ENCODE measurements at places on chromosomes 6 and 20. TPM values are rescaled to one million over a fixed set of nuclear protein-coding genes. Genes with fewer than 3 reads are reported as not detected.

FOXF2 gene
- 8.1 TPM for total RNA-seq

MARCKS gene
- 63.4 TPM for total RNA-seq

C4B gene
- total RNA-seq: 90.1 TPM

DZANK1 gene
- 12.6 TPM for total RNA-seq

SLC44A4 gene
- total RNA-seq: 47.1 TPM

RIPPLY2 gene
- total RNA-seq: not detected

AK9 gene
- total RNA-seq: 43.1 TPM

GRCh38 chr6:166939345-166939744, 17.0 kb downstream of the RNASET2 start:
- no peaks in the 10 kb centered on the region for H3K27me3 ChIP-seq
- peaks cover 11% of the 10 kb centered on the region for H3K36me3 ChIP-seq
- no peaks in the 10 kb centered on the region for H3K4me1 ChIP-seq
- no peak overlapping the region for H3K27ac ChIP-seq

- H3K27me3 ChIP-seq: no peaks in the 10 kb centered on the region
- H3K4me3 ChIP-seq: no peak overlapping the region
- no peaks in the 10 kb centered on the region for H3K36me3 ChIP-seq
- DNase-seq: no peak
- H3K4me1 ChIP-seq: no peaks in the 10 kb centered on the region
- H3K27ac ChIP-seq: no peak overlapping the region
Observed at GRCh38 chr20:20289331-20289730, 78.6 kb upstream of the INSM1 start.

DNA sequence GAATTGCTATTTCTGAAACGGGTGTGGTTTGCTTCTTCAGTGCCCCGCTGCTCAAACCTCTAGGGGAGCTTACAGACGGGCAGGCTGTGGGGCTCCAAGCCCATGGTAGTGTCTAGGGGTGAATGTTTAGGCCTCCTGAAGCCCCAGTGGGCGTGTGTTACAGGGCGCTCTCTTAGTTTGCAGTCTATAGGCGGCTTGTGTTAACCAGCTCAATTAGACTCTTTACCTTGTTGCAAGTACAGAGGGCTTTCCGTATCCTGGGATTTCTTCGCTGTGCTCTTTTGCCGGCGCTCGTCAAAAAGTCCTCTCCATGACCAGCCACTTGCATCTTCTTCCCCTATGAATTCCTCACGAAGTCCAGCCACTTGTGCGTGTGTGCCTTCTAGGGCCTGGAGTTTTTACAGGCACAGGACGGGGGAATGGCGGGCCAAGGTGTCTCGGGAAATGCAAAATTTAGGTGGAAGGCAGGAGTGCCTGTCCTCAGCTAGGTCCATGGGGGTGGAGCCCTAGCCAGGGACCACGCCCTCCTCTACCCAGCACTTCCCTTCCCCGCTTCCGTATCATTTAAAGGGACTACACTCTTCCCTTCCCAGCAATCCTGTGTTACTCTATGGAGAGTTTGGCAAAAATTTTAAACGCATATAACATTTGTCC, 94.5 kb downstream of the HTR1B start:
- H3K4me3 ChIP-seq: peak overlapping the region; percentile 49
- no peaks in the 10 kb centered on the region for H3K27me3 ChIP-seq
- no peak for DNase-seq

GRCh38 chr20:54335299-54335698, 127.4 kb downstream of the PFDN4 start:
- H3K27me3 ChIP-seq: no peaks in the 10 kb centered on the region
- no peaks in the 10 kb centered on the region for H3K36me3 ChIP-seq
- no peak for DNase-seq
- H3K27ac ChIP-seq: no peak overlapping the region
- no peaks in the 10 kb centered on the region for H3K4me1 ChIP-seq

DNA sequence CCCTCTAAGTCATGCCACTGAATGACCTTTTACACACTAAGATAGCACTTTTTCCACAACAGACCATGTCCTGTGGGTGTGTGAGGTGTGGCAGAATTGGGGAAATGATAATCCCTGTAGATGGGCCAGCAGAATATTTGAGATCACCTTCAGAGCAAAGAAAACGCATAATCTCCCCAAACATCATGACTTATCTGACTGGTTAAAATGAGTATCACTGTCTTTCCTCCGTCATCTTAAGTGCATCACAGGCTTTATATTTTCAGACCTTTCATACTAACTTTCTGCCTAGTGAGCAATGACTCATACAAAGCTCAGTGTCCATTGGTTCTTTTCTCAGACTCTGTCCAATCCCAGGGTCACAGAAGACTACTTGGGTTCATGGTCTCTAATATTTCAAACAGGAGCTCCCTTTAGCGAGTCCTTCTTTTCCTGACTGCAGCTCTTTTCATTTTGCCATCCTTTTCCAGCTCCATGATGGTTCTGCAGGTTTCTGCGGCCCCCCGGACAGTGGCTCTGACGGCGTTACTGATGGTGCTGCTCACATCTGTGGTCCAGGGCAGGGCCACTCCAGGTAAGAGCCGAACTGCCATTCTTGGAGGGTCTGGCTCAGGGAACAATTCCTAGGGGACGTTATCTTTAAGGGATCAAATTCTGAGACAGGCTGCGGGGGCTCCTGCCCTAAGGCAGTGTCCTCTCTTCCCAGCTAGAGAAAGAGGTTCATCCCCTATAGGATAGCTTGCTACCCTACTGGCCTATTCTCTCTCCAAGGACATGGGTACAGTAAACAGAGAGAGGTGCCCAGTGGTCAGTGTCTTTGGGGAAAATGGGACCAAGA, at the start of gene HLA-DPB1:
Gene HLA-DPB1 (plus strand): TSS at position 423 of the 838 bp plus-strand sequence. CDS start 52 bp downstream, at position 475.
- H3K4me1 ChIP-seq: peaks cover 16% of the 10 kb centered on the region
- no peaks in the 10 kb centered on the region for H3K27me3 ChIP-seq
- H3K4me3 ChIP-seq: peak within 1 kb of the TSS; percentile 56
- peak within 1 kb of the TSS; percentile 89 for H3K27ac ChIP-seq

DNA sequence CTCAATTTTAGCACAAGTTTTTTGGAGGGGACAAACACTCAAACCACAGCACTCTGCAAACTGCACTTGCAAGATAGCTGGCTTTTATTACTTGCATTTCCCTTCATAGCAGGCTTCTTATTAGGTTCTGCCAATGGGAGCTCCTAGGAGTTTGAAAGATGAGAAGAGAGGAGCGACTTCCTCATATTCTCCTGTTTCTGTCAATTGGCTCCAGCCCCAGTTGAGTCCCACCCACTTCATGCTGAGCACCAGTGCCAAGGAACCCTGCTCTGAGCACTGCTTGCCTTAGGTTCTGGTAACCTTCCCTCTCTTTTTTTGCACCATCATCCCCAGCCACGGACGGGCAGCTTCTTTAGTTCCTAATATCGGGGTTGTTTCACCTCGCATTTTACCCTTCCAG, 67.9 kb downstream of the PSMB1 start:
- H3K4me1 ChIP-seq: peaks cover 3% of the 10 kb centered on the region
- H3K36me3 ChIP-seq: no peaks in the 10 kb centered on the region
- no peaks in the 10 kb centered on the region for H3K27me3 ChIP-seq
- no peak overlapping the region for H3K27ac ChIP-seq
- no peak overlapping the region for H3K4me3 ChIP-seq

GRCh38 chr6:71665931-71666330, 220.4 kb upstream of the RIMS1 start:
- H3K4me3 ChIP-seq: no peak overlapping the region
- no peak for DNase-seq
- no peaks in the 10 kb centered on the region for H3K36me3 ChIP-seq
- H3K4me1 ChIP-seq: no peaks in the 10 kb centered on the region
- no peak overlapping the region for H3K27ac ChIP-seq

DNA sequence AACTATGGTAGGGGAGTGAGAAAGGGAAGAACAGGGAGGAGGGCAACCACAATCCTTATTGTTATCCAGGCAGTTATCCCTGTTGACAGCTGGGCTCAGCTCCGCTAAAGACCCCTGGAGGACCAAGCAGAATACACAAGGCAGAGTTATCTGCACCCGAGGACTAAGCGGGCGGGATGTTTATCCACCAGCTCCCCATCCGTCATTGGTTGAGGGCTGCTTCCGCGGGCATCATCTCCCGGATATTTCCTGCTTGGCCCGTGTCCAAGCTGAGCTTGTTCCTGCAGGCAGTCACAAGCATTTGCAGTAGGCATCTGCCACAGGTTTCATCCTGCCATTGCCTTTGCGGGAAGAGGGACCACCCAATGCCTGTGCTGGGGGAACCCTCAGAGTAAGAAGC, 102.1 kb downstream of the DLGAP4 start:
- no peaks in the 10 kb centered on the region for H3K4me1 ChIP-seq
- H3K27me3 ChIP-seq: no peaks in the 10 kb centered on the region
- H3K27ac ChIP-seq: no peak overlapping the region
- H3K36me3 ChIP-seq: no peaks in the 10 kb centered on the region
- DNase-seq: no peak

DNA sequence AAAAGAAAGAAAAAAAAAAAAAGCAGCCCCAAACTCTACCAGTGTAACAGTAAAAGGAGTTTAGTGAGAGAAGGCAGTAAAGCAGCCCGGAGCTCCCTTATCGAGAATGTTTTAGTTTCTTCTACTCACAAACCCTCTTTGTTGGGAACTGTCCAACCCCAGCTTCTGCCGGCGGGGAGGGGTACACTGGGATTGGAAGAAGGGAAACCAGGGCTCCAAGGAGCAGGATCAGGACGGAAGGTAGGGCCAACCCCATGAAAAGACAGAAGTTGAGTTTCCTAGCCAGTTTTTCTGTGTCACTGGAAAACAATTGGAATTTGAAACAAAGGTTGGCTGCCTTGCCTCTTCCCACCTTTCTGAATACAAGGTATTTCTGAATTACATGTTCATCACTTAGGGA, 66.0 kb downstream of the KIZ start:
- no peaks in the 10 kb centered on the region for H3K27me3 ChIP-seq
- DNase-seq: no peak
- no peak overlapping the region for H3K27ac ChIP-seq
- no peaks in the 10 kb centered on the region for H3K36me3 ChIP-seq
- H3K4me1 ChIP-seq: no peaks in the 10 kb centered on the region

DNA sequence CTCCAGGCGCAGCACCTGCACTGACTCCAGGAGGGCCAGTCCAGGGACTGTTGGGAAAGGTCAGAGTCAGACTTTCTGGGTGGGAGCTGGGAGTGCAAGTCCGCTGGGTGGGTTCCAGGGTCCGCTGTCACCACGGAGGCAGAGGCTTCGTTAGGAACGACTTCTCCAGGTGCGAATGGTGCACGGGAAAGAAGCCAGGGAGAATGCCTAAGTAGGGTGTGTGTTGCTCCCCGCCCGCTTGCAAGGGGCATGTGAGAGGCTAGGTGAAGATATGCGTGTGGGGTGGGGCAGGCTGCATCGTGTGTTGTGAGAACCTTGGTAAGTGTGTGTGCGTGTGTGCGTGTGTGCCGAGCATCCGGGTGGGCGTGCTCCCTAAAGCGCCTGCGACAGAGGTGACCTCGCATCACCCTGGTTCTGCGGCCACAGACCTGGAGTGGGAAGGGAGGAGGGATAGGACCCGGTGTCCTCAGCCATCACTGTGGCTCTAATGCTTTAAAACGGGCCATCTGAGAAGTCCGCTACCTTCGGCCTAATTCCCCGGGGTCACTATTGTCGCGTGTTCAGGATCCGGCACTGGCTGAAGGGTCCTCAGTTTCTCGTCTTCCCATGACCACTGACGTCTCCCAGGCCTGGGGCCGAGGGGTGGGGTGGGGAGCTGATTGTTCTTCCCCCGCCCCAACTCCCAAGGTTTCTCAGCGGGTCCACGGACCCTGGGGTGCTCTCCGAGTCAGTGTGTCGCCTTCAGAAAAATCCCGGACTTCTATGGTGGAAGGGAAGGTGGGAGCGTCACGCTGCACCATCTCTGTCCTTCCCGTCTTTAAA, 6.1 kb downstream of the SLC32A1 start:
- H3K27ac ChIP-seq: no peak overlapping the region
- DNase-seq: no peak
- H3K4me1 ChIP-seq: peaks cover 56% of the 10 kb centered on the region

DNA sequence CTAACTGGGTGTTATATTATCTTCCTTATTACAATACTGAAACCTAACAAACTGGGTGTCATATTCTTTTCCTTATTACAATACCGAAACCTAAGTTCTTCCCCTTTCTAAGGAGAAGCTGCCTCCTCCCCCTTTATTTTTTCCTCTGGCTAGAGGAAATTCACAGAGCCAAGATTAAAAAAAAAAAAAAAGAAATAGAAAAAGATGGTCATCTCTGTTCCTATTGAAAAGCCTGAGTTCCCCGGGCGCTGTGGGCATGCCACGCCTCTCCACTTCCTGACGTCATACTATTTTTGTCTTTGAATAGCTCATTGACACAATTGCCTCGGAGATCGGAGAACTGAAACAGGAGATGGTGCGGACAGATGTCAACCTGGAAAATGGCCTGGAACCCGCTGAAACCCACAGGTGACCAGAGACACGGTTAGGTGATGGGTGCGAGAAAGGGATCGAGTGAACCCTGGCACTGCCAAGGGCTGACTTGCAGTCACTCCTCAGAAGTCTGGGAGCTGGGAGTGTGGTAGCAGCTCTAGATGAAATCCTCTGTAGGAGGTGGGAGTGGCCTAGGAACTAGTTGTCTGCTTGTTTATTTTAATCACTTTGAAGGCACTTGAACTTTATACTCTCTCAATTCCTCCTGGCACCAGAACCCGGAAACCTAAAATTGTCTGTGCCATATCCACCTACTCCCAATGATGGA, 82.2 kb upstream of the NAA20 start:
- peak overlapping the region; percentile 84 for H3K27ac ChIP-seq
- peaks cover 79% of the 10 kb centered on the region for H3K4me1 ChIP-seq
- peaks cover 2% of the 10 kb centered on the region for H3K36me3 ChIP-seq
- DNase-seq: peak; percentile 79
- H3K27me3 ChIP-seq: no peaks in the 10 kb centered on the region

DNA sequence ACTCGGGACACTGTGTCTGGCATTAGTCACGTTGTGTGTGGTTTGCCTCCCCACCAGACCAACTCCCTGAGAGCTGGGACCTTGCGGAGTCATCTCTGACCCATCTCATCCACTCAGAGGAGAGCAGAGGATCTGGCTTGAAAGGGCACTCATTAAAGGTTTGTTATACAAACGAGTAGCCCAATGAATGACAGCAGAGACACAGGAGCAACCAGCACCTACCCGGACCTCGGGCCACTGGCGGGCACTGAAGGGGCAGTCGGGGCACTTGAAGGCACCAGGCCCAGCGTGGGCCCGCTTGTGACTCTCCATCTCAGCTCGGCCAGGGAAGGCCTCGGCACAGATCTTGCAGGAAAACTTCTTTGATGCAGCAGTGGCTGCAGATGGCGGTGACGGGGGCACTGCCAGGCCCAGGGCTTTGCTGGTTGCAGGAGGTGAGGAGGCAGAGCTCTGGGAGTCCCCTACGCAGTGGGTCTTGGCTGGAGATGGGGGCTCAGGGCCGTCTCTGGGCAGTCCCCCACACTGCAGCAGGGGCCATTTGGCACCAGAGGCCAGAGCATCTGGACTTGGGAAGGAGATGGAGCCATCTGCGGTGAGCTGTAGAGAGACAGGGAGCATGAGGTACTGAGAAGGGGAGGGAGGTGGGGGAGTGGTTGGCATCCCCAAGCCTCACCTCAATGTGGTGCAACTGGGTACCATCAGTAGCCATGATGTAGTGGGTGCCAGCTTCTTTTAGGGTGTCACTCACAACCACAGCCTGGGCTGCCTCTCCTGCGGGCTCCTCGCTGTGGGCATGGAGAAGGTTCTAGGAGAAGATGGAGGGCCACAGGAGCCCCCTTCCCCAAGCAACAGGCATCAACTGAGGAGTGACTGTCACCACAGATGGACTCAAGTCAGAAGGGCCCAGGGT, 17.7 kb downstream of the PCIF1 start:
- no peaks in the 10 kb centered on the region for H3K27me3 ChIP-seq
- H3K27ac ChIP-seq: no peak overlapping the region
- no peak overlapping the region for H3K4me3 ChIP-seq
- H3K36me3 ChIP-seq: peaks cover 24% of the 10 kb centered on the region
